ENCODE measurements at places on chromosomes 12 and 14.

DNA sequence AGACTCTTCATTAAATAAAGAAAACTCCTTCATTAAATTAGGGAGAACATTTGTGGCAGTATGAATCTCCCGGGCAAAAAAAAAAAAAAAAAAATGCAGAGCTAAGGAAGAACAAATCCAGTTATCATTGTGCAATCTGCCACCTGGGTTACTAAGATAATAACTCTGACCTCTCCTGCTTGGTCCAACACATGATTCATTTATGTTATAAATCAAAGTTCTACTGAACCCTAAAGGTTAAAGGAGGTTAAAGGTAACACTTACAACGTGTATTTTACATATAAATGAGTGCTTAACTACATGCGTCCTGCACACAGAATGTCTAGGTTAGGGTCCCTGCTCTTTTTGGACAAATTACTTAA is 4.2 kb downstream of the TGFB3 start:
- DNase-seq: no peak

DNA sequence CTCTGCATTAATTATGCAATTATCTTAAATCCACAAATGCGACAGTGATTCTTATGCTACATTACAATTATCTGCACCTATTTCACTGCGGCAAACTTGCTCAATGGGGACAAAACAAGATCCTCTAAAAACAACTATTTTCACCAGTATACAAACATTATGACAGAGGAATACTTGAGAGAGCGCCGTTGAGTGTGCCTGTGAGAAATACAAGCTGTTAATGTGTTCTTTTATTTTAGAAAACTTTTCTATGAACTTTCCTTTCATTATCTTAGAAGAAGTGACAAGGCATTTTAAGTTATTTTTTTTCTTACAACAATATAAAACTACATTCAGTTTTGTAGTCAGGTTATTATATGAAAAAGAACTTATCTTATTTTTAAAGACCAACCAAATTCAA is 1247.0 kb downstream of the FSCB start:
- no peak for DNase-seq

- no peak for DNase-seq
Measured at GRCh38 chr12:116642683-116643082, 83.5 kb downstream of the MAP1LC3B2 start.

GRCh38 chr12:122403115-122403770 is 19.2 kb downstream of the CLIP1 start:
- no peak for DNase-seq

DNA sequence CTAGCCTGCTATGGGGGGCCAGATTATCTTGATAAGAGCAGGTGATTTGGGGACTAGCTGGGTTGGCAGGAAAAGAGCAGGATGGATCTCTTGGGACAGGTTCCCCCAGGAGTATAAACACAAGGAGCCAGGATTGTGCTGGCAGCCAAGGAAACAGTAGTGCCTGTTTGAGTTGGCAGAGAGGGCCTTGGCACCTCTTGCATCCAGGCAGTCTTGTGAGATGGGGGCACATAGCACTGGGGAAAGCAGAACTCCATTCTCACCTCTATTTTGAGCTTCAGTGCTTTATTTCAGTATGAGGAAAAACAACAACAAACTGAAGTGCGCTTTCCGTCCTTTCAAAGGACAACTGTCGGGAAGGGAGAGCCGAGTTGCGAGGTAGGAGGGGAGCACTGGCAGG is 9.4 kb upstream of the UNC119B start:
- DNase-seq: no peak

DNA sequence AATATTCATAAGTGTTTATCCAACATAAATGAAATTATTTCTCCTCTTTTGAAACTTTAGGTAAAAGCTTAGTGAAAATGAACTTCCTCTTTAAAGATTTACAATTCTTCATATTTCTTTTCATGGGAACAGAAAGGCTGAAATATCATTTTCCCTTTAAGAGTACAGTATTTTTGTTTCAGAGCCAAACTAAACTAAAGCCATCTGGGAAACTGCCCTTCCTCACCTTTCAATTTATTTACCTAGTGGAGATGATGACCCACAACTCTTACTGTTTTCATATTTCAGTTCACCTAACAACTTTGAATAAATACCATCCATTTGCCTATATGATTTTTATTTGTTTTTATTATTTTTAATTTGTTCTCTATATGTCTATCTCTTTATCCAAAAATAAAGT is 105.4 kb downstream of the ALX1 start:
- no peak for DNase-seq

GRCh38 chr12:1890119-1890703 is 28.2 kb downstream of the CACNA2D4 start:
- DNase-seq: peak; percentile 2

Measured in H7 (cell line).